ENCODE measurements at places on chromosomes 13 and 19.

- no peak for DNase-seq
These were observed 6.3 kb downstream of the GRAMD1A start for GRCh38 chr19:35006342-35006998.

DNA sequence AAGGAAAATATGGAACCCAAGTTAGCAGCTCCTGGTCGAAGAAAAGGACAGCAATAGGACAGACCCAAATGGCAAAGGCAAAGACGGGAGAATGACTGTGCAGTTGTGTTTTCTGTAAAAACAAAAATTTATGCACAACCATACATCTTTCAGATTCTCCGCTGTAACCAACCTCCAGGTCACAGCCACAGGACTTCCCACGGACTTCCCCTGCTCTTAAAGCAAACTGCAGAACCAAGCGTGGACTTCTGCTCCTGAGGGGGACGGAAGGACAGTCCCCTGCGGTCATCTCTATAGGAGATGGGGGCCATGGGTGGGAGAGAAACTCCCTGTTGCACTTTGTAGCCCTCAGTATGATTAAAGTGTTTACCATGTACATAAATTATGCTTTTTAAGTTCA, 2.5 kb downstream of the GRTP1 start:
- no peak for DNase-seq

DNA sequence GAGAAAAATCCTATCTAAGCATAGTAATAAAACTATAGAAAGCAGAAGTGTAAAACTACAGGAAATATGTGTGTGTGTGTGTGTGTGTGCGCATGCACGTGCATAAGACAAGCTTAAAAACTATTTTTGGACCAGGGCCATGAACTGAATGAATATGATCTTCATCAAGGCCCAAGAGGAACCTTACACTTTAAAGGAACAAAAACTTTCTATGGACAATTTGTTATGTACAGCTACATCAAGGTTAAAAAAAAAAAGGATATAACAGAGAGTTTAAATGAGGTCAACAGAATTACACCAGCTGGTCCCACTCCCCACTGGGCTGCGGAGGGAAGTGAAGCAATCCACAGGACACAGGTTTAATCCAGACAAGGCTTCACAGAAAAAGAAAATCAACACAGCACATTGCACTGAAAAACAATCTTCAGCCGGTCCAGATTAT, 151.1 kb downstream of the LHFPL6 start:
- no peak for DNase-seq

- no peak for DNase-seq
These were observed 1.8 kb upstream of the SHD start for GRCh38 chr19:4277191-4277696.

GRCh38 chr13:113049521-113049941, 56.1 kb upstream of the F7 start:
- no peak for DNase-seq

DNA sequence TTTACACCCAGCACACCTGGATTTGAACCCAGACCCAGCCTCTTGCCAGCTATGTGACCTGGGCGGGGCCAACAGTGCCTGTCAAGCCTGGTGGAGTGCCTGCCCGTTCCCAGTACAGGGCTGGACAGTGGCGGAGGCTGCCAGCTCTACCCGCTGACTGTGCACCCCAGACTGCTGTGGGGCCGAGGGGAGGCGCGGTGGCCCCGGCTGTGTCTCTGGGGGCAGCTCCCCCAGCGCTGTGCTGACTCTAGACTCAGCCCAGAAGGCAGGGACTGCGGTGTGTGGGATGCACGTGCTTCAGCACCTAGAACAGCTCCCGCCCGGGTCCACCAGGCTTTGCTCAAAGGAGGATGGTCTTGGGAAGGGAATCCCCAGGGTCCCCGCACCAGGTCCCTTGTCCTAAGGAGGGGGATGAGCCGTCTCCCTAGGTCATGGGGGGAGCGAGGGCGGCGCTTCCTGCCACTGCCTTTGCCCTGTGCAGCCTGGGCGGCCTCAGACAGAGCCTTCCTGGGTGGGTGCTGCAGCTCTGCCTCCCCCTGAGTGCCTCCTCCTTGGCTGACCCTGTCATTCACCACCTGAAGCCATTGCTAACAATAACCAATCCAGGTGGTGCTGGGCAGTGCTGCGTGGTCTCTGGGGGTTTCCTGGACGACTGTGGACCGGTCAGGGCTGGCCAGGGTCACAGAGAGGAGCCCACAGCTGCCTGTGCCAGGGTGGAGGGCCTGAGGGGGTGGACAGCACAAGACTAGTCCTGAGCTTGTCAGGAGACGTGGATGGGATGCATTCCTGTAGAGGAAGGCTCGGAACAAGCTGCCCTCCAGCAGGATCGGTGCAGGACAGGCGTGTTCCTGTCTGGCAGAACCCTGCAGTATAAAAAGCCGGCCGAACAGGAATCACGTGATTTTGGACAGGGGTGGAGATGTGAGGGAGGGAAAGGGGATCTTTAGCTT, 18.6 kb downstream of the TMEM255B start:
- no peak for DNase-seq
